Left ventricle myocardium superior (tissue), 1 donor: ENCODE measurements at places on chromosomes 4 and X. TPM values are rescaled to one million over a fixed set of nuclear protein-coding genes. Genes with fewer than 3 reads are reported as not detected.

The CSN3 gene
- total RNA-seq = not detected

The RS1 gene
- total RNA-seq = not detected

The CYSLTR1 gene
- total RNA-seq = 1.6 TPM

The COL4A5 gene
- 7.3 TPM for total RNA-seq

The CDKL2 gene
- 0.64 TPM for total RNA-seq

The ZNF157 gene
- not detected for total RNA-seq

The PARM1 gene
- 107 TPM for total RNA-seq

The XPNPEP2 gene
- 0.92 TPM for total RNA-seq

The PRKG2 gene
- total RNA-seq = 0.17 TPM

The SLC26A1 gene
- not detected for total RNA-seq

The SSX3 gene
- not detected for total RNA-seq

The MAGEA8 gene
- total RNA-seq = not detected

The STOX2 gene
- 10.6 TPM for total RNA-seq

The AMBN gene
- not detected for total RNA-seq

The SH2D1A gene
- total RNA-seq = 0.10 TPM

The DGAT2L6 gene
- total RNA-seq = not detected

The WDR19 gene
- total RNA-seq = 5.1 TPM

The SPANXC gene
- not detected for total RNA-seq

The POU3F4 gene
- total RNA-seq = not detected

The MGAT4D gene
- total RNA-seq = not detected

The TCP11X2 gene
- total RNA-seq = not detected

The GUCY1B1 gene
- 31.3 TPM for total RNA-seq

The ZDHHC15 gene
- total RNA-seq = 3.5 TPM

The ATP2B3 gene
- total RNA-seq = not detected

The ZCCHC18 gene
- total RNA-seq = 0.30 TPM

The FRMD7 gene
- 0.07 TPM for total RNA-seq

The CCNI gene
- 294 TPM for total RNA-seq

The GLOD5 gene
- not detected for total RNA-seq

The CSAG1 gene
- total RNA-seq = not detected

The UGT2B10 gene
- not detected for total RNA-seq

The ARMCX4 gene
- 5.5 TPM for total RNA-seq
